Stimulated activated CD4-positive, alpha-beta T cell treated with anti-CD3 and anti-CD28 coated beads, Interleukin-1b, Interleukin-23, amount 100 ng/mL, for 48 hours (primary cell): ENCODE measurements at places on chromosomes 5 and 9.

GRCh38 chr9:122366074-122366660, 4.7 kb upstream of the PTGS1 start:
- DNase-seq: no peak

DNA sequence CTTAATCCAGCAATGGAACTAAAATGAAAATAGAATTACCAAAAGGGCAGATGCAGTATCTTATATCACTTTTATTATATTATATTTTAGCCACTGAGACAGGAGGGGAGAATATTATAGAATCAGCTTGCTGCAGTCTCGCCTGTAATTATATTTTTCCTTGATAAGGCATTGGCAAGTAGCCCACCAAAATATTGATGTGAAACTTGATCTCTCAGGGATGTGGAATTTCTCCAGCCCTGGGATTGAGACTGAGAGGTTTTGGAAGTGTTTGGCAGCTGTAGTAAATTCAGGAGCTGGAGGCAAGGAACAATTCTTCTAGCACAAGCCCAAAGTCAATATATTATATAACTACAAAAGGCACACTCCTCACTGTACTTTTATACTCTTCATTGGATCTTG, 142.1 kb upstream of the ADAMTSL1 start:
- no peak for DNase-seq

DNA sequence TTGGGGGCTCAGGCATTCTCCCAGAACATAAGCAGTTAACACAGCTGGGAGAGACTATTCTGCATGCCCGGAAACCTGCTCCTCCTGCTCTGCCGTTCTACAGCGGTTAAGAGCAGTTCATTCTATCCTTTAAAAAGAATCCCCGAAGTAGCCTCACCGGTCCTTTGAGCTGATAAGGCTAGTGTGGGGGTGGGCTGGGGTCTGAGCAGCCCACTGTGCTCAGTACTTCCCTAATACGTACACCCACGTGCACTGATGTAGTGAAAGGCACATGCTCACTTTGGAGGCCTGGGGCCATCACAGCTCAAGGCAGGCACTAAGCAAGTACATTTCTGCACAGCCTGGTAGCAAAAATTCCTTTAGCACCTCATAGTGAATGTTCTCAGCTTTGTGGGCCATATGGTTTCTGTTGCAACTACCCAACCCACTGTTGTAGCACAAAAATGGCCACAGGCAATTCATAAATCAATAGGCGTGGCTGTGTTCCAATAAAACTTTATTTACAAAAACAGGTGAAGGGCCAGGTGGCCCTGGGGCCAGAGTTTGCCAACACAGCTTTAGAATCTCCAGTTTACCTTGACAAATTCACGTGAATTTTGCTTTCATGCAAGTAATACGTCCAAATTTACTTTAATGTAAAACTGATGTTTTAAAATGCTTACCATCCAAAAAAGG, 136.4 kb downstream of the ZNF354C start:
- DNase-seq: no peak

- no peak for DNase-seq
These were observed 14.6 kb downstream of the NREP start for GRCh38 chr5:111742177-111742994.

GRCh38 chr5:75611311-75612225, at the start of gene ANKDD1B:
ANKDD1B (plus strand) TSS chr5:75611453; CDS start chr5:75611635, 182 bp downstream.
- no peak for DNase-seq

DNA sequence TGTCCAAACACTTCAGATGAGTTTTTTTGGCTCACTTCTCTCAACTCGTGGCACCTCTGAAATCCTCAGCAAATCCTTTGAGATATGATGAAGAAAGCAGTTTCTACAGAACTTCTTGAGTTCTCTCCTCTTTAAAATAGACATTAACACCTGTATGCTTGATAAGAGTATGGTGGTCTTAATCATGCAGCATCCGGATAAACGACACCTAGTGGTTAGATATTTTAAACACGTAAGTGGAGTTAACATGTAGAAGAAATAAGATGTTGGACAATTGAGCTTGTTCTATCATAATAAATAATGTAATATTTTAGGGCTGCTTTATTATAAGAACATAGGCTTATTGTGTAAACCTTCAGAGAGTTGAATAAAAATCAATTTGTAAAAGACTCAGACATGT, 324.8 kb downstream of the CYLC2 start:
- no peak for DNase-seq

GRCh38 chr5:39713250-39713916, 288.6 kb upstream of the DAB2 start:
- no peak for DNase-seq

DNA sequence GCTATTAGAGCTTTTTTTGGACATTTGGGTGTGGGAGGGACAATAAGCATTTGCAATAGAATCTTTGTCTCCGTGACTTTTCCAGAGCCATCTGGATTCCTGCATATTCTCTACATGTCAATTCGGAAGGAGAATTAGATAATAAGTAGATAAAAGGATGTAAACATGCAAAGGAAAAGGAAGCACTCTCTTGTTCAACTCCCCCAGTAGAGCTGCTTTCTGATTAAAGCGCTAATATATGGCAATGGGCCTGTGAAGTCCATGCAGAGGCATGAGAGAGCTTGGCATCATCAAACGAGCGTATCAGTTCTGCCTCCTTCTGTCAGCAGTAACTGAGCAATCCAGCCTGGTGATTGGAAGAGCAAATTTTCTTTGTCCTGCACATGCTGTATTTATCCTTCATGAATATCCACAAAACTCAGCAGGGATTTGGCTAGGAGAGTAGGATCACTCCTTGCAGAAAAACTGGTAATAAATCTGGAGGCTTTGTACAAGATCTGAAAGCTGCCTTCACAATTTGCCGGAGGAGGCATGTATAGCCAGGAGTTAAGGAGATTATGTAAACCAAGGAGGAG, 1752.9 kb downstream of the MAT2B start:
- no peak for DNase-seq

- DNase-seq: no peak
These were observed 58.0 kb upstream of the FSD1L start for GRCh38 chr9:105389796-105390195.

DNA sequence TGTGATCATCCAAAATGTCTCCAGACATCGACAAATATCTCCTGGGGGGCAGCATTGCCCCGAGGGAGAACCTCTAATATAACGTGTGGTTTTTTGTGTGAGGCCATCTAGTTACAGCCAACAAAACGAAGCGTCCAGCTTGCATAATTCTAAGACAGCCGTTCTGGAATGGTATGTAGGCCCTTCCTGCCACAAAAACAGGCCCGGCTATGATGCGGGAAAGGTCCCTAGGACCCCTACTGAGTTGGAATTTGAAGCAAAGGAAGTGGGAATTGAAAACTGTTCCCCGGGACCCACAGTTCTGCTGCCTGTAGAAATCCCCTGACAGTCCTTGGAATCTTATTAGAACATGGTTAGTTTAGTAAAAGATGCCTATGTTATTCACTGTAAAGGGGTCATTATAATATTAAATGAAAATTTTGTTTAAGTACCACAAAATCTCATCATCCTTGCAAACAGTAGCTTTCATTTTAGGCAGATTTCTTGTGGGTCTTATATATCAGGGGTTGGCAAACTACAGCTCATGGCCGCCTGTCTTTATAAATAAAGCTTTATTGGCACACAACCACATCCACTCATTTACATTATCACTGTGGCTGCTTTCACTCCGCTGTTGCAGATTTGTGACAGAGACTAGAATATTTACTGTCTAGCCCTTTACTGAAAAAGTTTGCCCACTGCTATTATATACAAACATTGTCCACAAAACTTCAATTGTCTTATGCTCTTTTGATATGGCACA, 70.7 kb downstream of the MSX2 start:
- DNase-seq: no peak

- no peak for DNase-seq
These were observed 34.3 kb downstream of the MAP3K1 start for GRCh38 chr5:56849671-56850070.

DNA sequence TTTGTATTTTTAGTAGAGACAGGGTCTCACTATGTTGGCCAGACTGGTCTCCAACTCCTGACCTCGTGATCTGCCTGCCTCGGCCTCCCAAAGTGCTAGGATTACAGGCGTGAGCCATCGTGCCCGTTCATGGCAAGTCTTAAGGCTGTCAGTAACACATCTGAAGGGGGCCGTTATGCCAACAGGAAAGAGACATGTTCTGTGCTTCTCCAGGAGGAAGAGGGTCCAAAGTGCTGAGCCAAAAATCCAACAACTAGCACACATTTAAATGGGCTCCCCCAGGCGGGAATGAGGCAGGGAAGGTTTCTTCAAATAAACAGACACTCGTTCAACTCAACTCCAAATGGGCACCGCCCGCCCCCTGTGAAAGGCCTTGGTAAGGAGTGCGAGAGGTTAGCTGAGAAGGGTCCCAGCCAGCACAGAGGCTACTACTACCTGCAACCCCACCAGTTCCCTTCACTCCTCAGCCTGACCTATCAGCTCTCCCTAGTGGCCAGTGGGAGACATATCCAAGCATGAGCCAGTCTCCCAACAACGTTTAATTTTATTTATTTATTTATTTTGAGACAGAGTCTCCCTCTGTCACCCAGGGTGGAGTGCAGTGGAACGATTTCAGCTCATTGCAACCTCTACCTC, 84.1 kb upstream of the DMRT1 start:
- DNase-seq: no peak

DNA sequence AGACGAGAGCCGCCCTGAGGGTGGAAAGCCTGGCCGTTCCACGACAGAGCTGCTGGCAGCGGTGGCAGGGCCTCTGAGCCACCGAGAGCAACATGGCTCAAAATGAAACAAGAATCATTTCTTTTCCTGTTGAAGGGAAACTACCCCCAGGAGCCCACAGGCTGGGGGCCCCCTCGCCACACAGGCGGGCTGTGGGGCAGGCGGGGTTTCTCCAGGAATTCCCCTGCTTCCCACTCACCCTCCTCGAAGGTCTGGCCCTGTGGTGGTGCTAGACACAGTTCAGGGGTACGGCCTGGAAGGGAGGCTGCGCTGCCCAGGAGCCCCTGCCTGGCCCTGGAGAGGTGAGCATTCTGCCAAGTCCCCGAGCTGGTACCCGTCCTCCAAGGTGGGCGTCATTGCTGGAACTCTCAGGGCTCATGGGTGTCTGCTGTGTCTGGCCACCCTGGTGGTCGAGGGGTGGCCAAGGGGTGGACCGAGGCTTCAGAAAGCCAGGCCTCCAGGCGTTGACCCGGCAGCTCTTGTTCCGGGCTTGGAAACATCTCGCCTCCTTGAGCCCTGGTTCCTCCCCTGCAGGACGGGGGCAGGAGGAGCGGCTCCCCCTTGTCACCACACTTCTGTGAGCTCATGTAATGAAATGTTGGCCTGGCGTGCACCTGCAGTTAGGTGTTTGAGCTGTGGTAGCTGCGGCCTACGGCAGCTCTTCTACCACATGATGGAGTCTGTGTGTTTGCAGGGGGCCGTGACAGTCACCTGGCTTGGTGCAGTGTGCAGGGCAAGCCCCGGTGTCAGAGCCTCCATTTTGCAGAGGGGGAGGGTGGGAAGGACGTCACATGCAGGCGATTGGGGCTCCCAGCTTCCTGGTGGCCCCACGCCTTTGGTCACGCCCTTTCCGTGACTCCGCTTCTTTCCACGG, 65.3 kb downstream of the RXRA start:
- peak; percentile 82 for DNase-seq

DNA sequence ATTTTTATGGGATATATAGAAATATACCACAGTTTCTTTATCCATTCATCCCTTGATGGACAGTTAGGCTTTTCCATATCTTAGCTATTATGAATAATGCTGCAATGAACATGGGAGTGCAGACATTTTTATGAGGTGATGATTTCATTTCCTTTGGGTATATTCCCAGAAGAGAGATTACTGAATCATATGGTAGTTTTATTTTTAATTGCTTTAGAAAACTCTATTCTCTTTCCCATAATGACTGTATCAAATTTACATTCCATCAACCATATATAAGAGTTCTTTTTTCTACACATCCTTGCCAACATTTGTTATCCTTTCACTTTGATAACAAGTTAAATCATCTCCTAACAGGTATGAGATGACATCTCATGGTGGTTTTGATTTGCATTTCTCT, 821.6 kb downstream of the TLE1 start:
- no peak for DNase-seq

DNA sequence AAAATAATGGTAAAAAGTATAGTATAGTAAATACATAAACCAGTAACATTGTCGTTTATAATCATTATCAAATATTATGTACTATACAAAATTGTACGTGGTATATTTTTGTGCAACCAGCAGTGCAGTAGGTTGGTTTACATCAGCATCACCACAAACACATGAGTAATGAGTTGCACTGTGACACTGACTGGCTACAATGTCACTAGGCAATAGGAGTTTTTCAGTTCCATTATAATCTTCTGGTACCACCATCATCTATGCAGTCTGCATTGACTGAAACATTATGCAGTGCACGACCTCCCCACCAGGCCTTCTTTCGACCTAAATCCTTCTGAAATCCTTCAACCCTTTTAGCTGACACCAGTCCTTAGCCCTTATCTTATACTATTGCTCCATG, 105.8 kb downstream of the SREK1 start:
- no peak for DNase-seq

- DNase-seq: no peak
These were observed 469.8 kb downstream of the ACTL7B start for GRCh38 chr9:108386032-108386431.

DNA sequence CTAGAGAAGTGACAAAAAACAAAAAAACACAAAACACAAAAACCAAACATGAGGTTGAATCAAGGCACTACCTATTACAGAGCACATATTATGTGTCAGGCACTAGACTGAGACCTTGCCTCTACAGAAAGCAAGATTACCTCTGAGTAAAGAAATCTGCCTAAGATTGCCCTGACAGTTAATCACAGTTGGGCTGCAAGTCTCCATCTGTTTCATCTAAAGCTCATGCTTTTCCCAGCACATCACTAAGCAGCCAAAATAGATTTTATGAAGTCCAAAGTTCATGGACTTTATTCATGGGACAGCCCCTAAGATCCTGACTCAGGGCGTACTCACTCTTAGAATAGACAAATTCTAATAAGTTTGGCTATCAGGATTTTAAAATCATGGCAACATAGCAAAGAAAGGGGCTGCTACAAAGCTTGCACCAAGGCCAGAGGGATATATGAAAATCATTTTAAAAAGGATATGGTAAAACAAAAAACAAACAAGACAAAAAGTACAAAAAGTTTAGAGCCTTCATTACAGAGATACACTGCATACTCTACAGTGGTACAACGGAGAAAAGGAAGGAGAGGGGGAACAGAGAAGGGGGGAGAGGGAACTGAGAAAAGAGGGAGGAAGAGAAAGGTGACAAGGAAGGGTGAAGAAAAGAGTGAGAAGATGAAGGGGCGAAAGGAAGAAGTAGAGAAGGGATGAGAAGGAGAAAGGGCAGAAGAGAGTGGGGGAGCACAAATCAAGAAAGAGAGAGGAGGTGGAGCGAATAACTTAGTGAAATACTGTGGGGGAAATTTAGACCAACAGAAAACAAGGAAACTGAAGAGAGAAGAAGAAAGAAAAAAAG, 58.2 kb downstream of the RICTOR start:
- DNase-seq: no peak
